Activated CD4-positive, alpha-beta T cell treated with anti-CD3 and anti-CD28 coated beads, Interleukin-2, amount 10 ng/mL, durations not matched to agents 7 days and 5 days (primary cell): ENCODE measurements at places on chromosomes 6 and 20.

GRCh38 chr6:6816716-6817115 lies 228.2 kb downstream of the LY86 start:
- peaks cover 10% of the 10 kb centered on the region for H3K4me1 ChIP-seq
- H3K27ac ChIP-seq, result no peak overlapping the region
- H3K4me3 ChIP-seq, result no peak overlapping the region
- peaks cover 4% of the 10 kb centered on the region for H3K27me3 ChIP-seq
- no peak for DNase-seq

DNA sequence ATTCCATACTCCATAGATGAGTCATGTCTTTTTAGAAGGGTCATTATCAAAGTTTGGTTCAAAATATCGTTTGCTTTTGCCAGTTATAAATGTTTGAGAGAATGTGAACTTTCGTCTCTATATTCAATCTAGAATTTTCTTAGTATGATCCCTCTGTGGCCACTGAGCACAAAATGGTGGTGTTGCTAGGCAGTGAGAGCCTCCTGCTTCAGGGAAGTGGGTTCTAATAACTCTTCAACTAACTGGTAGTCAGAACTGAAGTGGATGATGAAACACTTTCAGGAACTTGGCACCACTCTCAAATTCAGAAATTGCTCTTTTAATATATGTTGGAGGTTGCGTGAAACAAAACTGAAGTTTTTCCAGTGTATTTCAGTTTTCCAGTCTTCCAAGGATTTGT lies 125.0 kb upstream of the DOK5 start:
- no peak for DNase-seq
- no peaks in the 10 kb centered on the region for H3K4me1 ChIP-seq
- H3K27ac ChIP-seq, result no peak overlapping the region
- H3K27me3 ChIP-seq, result no peaks in the 10 kb centered on the region
- no peaks in the 10 kb centered on the region for H3K36me3 ChIP-seq

- H3K27ac ChIP-seq, result no peak overlapping the region
- H3K4me1 ChIP-seq, result peaks cover 2% of the 10 kb centered on the region
- no peak overlapping the region for H3K4me3 ChIP-seq
- H3K36me3 ChIP-seq, result peaks cover 2% of the 10 kb centered on the region
- DNase-seq, result no peak
These were observed 22.7 kb upstream of the PRDM1 start for GRCh38 chr6:106063448-106063850.

GRCh38 chr6:4174042-4174441 lies 38.7 kb upstream of the ECI2 start:
- no peaks in the 10 kb centered on the region for H3K4me1 ChIP-seq
- H3K27ac ChIP-seq, result no peak overlapping the region
- H3K27me3 ChIP-seq, result peaks cover 5% of the 10 kb centered on the region
- no peaks in the 10 kb centered on the region for H3K36me3 ChIP-seq
- no peak overlapping the region for H3K4me3 ChIP-seq
- DNase-seq, result no peak

GRCh38 chr6:97394160-97394748 lies 111.2 kb upstream of the MMS22L start:
- no peak overlapping the region for H3K27ac ChIP-seq
- no peaks in the 10 kb centered on the region for H3K36me3 ChIP-seq
- no peaks in the 10 kb centered on the region for H3K4me1 ChIP-seq
- H3K27me3 ChIP-seq, result peaks cover 17% of the 10 kb centered on the region
- peak; percentile 65 for DNase-seq

DNA sequence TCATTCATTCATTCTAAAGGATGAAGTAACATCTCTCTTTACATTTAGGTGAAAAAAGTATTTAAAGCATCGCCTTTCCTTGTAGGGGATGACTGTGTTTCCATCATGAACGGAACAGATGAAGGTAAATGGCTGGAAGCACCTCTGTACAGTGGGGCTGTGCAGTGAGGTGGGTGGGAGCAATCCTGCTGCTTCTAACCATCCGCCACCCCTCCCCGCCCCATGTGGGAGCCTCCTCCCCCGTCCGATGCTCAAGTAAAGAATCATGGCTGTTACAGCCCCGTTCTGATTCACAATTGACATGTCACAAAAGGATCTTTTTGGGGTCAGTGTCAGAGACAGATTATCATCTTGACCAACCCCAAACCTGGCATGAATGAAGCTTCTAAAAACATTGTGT lies 19.3 kb downstream of the ENTPD6 start:
- H3K4me1 ChIP-seq, result no peaks in the 10 kb centered on the region
- H3K36me3 ChIP-seq, result no peaks in the 10 kb centered on the region
- no peak overlapping the region for H3K4me3 ChIP-seq
- H3K27me3 ChIP-seq, result no peaks in the 10 kb centered on the region
- no peak for DNase-seq
- H3K27ac ChIP-seq, result no peak overlapping the region

DNA sequence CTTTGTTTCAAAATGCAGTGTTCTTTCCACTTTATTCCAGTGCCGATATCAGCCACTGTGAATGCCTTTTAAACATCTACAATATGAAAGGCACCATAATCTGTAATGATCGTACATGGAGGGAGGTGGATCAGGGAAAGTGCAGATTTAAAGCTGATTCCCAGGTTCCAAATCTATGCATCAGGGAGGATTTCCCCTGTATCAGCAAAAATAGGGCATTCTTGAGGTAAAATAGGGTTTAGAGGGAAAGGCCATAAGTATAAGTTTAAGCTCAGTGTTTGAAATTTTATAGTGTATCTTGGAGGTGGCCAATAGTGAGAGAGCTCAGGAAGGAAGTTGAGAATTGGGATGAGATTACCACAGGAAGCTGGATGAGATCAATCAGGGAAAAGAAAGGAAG lies 289.7 kb upstream of the ID4 start:
- no peak overlapping the region for H3K27ac ChIP-seq
- DNase-seq, result no peak
- no peaks in the 10 kb centered on the region for H3K4me1 ChIP-seq
- no peaks in the 10 kb centered on the region for H3K36me3 ChIP-seq

GRCh38 chr6:19754686-19755085 lies 82.5 kb upstream of the ID4 start:
- H3K4me1 ChIP-seq, result no peaks in the 10 kb centered on the region
- no peaks in the 10 kb centered on the region for H3K27me3 ChIP-seq

DNA sequence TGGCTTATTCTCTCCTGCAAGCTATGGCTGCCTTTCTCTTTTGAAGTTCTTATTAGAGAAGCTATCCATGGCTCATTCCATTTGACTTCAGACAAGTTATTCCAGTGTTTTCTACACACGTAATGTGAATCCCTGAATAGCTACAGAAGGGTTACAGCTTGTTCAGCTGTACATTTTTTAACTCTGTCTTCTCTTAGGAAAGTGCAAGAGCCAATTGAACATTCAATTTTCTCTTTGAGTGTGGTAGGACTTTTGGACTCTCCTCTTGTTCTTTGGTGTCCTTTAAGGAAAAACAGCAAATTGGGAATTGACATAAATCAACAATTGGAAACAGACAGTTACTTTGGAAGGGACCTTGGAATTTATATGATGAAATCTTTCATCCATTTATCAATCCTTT lies 125.8 kb downstream of the EPM2A start:
- H3K27ac ChIP-seq, result no peak overlapping the region
- H3K4me3 ChIP-seq, result no peak overlapping the region
- no peaks in the 10 kb centered on the region for H3K27me3 ChIP-seq
- H3K36me3 ChIP-seq, result no peaks in the 10 kb centered on the region
- no peaks in the 10 kb centered on the region for H3K4me1 ChIP-seq

DNA sequence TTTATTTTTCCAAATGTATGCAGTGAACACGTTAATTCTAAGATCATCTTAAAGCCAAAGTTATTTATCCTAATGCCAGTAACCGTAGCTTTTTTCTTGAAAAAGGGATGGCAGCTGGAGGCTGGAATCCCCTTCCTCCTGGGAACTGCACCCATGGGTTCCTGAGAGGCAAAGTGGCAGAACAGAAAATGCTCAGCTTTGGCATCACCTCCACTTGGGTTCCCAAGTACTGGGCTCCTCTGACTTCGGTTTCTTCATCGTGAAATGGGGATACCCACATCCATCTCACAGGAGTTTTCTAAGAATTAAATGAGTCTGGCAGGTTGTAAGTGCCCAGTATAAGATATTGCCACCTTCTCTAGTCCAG lies 6.2 kb upstream of the DDX43 start:
- no peaks in the 10 kb centered on the region for H3K27me3 ChIP-seq
- peak overlapping the region; percentile 78 for H3K4me3 ChIP-seq
- peak overlapping the region; percentile 86 for H3K27ac ChIP-seq
- peaks cover 3% of the 10 kb centered on the region for H3K36me3 ChIP-seq
- DNase-seq, result no peak

- H3K27me3 ChIP-seq, result no peaks in the 10 kb centered on the region
- H3K36me3 ChIP-seq, result no peaks in the 10 kb centered on the region
- no peaks in the 10 kb centered on the region for H3K4me1 ChIP-seq
- H3K4me3 ChIP-seq, result no peak overlapping the region
- no peak for DNase-seq
- H3K27ac ChIP-seq, result no peak overlapping the region
These were observed 124.1 kb upstream of the DST start for GRCh38 chr6:56766806-56767178.

DNA sequence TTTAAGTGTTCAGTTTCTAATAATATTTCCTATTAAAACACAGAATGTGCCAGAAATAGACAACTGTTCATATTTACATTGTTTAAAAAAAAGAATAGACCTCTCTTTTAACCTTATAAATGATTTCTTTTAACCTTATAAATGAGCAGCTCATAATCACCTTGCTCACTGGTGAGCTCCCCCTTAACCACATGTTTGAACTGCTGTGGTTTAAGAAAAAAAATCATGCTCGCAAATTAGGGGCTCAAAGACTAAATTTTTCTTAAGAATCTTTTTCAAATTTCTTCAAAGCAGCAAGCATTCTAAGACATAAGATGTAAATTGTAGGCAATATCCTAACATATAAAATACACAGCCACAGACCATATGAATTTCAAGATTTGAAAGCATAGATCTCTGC lies 32.8 kb downstream of the FAM8A1 start:
- H3K4me1 ChIP-seq, result peaks cover 57% of the 10 kb centered on the region
- no peaks in the 10 kb centered on the region for H3K27me3 ChIP-seq
- no peak overlapping the region for H3K4me3 ChIP-seq
- no peak for DNase-seq

DNA sequence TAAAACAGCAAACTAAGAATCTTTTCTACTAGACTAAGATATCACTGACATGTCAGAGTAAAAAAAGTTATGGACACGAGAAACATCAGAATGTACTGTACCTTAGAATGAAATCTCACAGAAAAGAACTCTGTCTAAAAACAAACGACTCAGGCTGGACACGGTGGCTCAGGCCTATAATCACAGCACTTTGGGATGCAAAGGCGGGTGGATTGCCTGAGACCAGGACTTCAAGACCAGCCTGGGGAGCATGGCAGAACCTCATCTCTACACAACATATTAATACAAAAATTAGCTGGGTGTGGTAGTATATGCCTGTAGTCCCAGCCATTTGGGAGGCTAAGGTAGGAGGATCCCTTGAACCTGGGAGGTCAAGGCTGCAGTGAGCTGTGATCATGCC lies 122.6 kb downstream of the PRND start:
- no peaks in the 10 kb centered on the region for H3K36me3 ChIP-seq
- H3K27me3 ChIP-seq, result peaks cover 3% of the 10 kb centered on the region
- DNase-seq, result no peak
- no peak overlapping the region for H3K27ac ChIP-seq
- H3K4me1 ChIP-seq, result peaks cover 2% of the 10 kb centered on the region

- peak overlapping the region; percentile 33 for H3K27ac ChIP-seq
- H3K27me3 ChIP-seq, result no peaks in the 10 kb centered on the region
- no peak for DNase-seq
- no peak overlapping the region for H3K4me3 ChIP-seq
- H3K4me1 ChIP-seq, result peaks cover 30% of the 10 kb centered on the region
These were observed 28.6 kb downstream of the FOXO3 start for GRCh38 chr6:108589244-108589791.

- H3K27me3 ChIP-seq, result no peaks in the 10 kb centered on the region
- no peaks in the 10 kb centered on the region for H3K4me1 ChIP-seq
- no peak overlapping the region for H3K27ac ChIP-seq
- H3K4me3 ChIP-seq, result no peak overlapping the region
- DNase-seq, result no peak
- H3K36me3 ChIP-seq, result no peaks in the 10 kb centered on the region
These were observed 377.1 kb upstream of the BTBD3 start for GRCh38 chr20:11540558-11540957.

DNA sequence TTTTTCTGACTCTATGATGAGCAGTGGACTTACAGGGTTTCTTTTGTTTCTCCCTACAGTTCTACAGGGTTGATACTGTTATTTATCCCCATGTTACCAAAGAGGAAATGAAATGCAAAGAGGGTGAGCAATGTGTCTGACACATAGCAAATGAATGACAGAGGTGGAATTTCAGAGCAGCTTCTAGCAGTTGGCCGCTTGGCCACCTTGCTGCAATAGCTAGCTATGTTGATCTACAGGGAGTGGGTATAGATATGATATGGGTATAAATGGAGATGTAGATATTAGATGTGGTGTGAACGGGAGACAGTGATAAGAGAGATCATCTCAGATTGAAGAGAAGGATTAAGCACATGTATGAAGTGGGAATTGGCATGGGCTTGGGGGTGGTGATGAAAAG lies 10.9 kb upstream of the SLC22A3 start:
- H3K4me3 ChIP-seq, result no peak overlapping the region
- no peak overlapping the region for H3K27ac ChIP-seq
- peaks cover 24% of the 10 kb centered on the region for H3K27me3 ChIP-seq
- H3K36me3 ChIP-seq, result no peaks in the 10 kb centered on the region

DNA sequence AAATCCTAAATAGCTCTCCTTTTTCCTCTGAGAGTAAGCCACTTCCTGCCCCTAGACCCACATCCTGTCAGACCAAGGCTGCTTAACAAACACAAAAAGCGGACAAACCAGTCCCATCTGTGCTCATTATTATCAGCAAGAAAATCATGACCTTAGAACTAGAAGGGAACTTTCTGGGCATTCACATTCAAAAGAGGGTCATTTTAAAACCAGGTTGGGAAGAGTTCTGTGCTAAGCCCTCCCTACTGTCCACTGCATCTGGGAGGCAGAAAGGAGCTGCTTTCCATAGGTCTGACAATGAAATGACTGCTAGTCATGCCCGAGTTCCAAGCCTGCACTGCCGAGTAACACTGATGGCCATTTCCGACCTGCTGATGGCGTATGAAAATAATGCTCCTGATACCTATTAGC lies 15.4 kb downstream of the EZR start:
- peak overlapping the region; percentile 92 for H3K27ac ChIP-seq
- DNase-seq, result peak; percentile 70
- H3K4me1 ChIP-seq, result peaks cover 88% of the 10 kb centered on the region
- no peaks in the 10 kb centered on the region for H3K27me3 ChIP-seq
- peaks cover 64% of the 10 kb centered on the region for H3K36me3 ChIP-seq
- H3K4me3 ChIP-seq, result peak overlapping the region; percentile 72

- DNase-seq, result no peak
- H3K27ac ChIP-seq, result no peak overlapping the region
- no peaks in the 10 kb centered on the region for H3K27me3 ChIP-seq
- H3K4me1 ChIP-seq, result no peaks in the 10 kb centered on the region
These were observed 26.6 kb downstream of the ZC3H12D start for GRCh38 chr6:149458196-149458595.
